ENCODE measurements at places on chromosomes 2 and 18.

- no peak for DNase-seq
These were observed 152.3 kb upstream of the MMADHC start for GRCh38 chr2:149739883-149740265.

DNA sequence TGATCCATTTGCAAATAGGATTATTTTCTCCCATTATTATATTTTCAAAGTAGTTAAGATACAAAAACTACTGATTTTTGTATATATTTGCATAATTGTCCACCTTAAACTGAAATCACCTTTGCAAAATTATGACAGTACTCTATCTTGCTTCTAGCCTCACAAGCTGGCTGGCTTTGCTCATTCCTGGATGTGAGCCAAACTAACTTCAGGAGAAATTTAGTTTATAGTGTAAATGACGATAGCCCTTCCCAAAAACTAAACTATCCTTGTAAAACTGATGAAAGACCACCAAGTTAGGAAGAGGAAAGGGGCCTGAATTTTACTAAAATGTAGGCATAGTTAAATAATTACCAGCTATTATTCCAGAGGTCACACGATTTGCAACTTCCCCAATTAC lies 87.3 kb downstream of the ADD2 start:
- no peak for DNase-seq

GRCh38 chr18:45680066-45680690 lies 43.8 kb upstream of the SLC14A1 start:
- DNase-seq, result no peak

GRCh38 chr18:44465381-44465841 lies 215.3 kb upstream of the SETBP1 start:
- DNase-seq, result no peak

GRCh38 chr2:186460465-186460864 lies 25.6 kb upstream of the ZC3H15 start:
- no peak for DNase-seq

- DNase-seq, result no peak
These were observed 23.4 kb downstream of the DNAH6 start for GRCh38 chr2:84539729-84540128.

GRCh38 chr2:15142069-15142689 lies 419.0 kb downstream of the NBAS start:
- DNase-seq, result peak; percentile 69

GRCh38 chr2:241811201-241811951 lies 2.4 kb downstream of the NEU4 start:
- DNase-seq, result no peak

GRCh38 chr2:226661789-226662545 lies 137.7 kb downstream of the IRS1 start:
- DNase-seq, result no peak

GRCh38 chr2:240456447-240457222 lies 21.2 kb downstream of the GPC1 start:
- no peak for DNase-seq

DNA sequence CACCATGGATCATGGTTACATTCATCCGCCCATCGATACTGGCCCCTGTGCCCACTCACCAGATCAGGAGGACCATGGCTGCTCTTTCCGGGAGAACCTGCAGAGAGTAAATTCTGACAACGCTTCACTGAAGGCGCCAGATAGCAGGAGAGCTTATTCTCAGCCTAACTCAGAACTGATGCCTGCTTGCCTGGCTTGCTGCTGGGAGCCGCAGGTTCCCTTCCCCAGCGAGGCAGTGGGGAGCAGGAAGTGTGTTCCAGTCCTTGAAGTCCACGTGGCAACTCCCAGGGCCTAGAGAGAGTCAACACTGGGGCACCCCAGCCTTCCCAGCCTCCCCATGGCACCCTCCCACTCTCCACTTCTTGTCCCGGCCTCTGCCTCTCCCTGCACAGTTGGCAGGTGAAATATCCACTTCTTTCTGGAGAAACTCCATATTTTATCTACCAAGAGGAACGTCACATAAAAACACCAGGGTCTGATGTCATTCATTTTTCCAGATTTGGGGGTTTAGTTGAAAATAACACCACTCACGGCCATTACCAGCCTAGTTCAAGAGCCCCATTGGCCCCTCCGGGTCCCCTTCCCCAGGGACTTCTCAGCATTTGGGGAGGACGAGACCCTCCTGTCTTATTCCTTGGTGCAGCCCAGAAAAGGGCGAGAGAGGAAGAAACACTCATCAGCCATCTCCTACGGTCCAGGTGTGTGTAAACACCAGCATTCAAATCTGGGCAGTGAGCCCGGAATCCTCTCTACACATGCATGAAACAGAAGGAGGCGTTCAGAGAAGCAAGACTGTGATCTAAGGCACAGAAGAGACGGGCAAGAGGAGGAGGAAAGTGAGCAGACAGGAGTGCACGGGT lies 3.5 kb upstream of the TUBB6 start:
- DNase-seq, result no peak

DNA sequence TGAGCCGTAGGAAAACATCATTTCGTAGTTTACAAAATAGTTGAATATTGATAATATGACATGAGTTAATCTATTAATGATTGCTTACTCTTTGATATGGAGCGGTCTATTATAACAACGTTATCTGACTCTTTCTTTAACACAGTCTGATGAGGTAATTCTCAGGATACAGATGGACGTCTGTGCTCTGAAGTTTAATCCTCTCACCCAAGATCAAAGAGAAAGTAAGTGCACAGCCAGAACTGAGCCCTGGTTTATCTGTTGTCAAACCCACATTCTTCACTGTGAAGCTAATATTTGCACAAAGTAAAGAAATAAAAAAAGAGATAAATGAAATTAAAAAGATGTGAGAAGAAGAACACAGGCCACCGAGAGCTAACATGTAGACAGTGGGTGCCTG lies 190.9 kb upstream of the COPS8 start:
- no peak for DNase-seq

DNA sequence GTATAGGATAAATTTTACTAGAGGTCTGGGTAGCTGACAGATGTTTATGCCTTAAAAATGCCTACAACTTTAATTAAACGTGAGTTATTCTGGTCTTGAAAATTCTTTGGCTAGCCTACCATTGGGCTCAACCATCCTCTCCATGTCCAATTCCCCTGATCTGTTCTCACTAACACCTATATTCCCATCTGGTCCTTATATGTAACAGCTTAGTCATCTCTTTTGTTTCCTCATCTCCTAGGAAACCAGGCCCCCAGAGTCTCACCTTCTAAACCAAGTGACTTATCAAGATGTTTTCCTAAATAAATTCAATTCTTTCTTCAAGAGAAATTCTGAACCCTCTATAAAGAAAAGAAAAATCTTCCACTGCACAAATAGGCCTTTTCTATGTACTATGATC lies 148.5 kb downstream of the TTC32 start:
- no peak for DNase-seq

DNA sequence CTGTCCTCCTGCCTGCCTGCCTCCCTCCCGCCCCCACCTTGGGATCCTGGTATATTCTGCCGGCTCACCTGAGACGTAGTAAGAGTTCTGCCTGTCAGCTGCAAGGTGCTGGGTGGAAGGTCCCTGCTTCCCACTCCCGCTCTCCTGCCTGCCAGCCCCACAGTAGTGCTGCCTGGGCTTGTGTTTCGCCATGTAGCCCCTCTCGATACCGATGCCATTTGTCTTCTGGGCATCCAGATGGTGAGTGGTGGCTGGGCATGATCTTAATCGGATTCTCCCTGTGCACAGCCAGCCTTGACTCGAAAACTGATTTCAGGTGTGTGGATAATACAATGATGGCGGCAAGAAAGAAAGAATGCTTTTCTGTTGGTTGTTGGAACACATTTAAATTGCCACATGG lies 184.9 kb downstream of the AGAP1 start:
- DNase-seq, result no peak

GRCh38 chr18:79934311-79935097 lies 16.9 kb downstream of the SLC66A2 start:
- DNase-seq, result no peak

DNA sequence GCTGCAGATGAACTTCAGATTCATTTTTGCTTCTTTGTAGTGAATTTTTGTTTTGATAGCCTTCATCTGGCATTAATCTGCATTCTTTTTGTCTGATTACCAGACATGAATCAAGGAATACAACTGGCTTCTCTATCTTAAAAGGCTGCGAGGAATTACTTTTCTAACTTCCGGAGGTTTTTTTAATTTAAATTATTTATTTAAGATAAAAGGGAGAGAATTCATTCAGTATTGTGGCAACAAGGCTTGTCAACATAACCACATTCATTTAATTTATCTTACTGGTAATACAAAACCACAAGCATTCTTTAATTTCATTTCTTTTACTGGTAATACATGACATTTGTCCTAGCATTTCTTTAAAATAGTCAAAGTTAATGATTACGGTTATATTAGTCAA lies 36.0 kb downstream of the CSRNP3 start:
- no peak for DNase-seq

DNA sequence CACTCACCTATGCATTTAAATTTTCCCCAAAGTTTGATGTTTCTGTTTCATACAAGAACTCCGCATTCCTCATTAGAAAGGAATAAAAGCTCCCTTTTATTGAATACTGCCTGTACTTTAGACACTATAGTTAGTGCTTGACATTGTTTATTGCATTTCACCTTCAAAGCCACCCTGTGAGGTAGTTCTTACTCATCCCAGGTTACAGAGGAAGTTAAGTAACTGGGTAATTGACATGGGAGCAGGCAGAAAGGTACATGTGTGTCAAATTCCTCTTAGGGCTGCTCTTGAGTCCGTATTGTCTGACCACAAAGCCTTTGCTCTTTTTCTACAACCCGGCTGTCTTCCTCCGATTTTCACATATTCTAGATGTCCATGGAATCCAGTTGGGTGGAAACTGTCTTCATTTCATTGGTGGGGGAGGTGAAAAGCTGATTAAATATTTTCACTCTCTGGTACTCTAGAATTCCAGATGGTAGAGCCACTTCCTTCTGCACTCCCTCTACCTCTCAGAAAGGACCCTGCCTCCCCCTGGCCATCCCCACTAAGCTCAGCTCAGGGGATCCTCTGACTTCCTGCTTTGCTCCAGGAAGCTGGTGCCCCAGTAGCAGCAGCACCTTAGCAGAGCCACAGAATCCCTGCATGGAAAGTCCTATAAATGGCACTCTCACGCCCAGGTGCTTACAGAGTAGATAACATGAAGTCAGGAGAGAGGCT lies 319.2 kb downstream of the LRATD1 start:
- no peak for DNase-seq

DNA sequence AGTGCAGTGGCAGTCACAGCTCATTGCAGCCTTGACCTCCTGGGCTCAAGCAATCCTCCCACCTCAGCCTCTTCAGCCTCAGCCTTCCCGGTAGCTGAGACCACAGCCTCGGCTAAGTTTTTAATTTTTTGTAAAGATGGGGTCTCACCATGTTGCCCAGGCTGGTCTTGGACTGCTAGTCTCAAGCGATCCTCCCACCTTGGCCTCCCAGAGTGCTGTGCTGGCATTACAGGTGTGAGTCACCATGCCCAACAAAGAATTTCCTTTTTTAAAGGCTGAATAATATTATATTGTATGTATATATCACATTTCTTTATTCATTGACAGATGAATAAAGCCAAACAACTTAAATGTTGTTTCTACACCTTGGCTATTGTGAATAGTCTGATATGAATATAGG lies 42.5 kb downstream of the MOB4 start:
- DNase-seq, result no peak

- DNase-seq, result no peak
These were observed 68.4 kb upstream of the PPP1CB start for GRCh38 chr2:28683100-28683706.

GRCh38 chr18:3481696-3482210 lies 31.8 kb downstream of the TGIF1 start:
- no peak for DNase-seq

DNA sequence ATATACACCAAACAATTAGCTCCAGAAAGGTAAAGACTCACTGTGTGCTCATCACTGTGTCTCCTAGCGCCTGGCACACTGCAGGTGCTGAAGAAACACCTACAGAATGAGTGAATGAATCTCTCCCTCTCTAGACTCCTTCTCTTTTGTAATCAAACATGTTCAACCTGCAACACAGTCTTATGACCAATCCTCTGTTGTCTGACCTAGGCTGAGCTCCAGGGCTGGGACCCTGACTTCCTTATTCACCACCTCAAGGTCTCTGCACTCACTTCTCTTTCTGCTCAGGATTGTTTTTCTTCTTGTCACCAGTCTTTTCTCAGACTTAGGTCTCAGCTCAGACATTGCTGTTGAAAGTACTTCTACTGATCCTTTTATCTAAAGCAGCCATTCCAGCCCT lies 9.8 kb downstream of the CKAP2L start:
- DNase-seq, result no peak

- DNase-seq, result no peak
These were observed 192.6 kb upstream of the TWIST2 start for GRCh38 chr2:238655198-238655860.

GRCh38 chr18:67080601-67081000 lies 435.9 kb downstream of the DSEL start:
- no peak for DNase-seq

DNA sequence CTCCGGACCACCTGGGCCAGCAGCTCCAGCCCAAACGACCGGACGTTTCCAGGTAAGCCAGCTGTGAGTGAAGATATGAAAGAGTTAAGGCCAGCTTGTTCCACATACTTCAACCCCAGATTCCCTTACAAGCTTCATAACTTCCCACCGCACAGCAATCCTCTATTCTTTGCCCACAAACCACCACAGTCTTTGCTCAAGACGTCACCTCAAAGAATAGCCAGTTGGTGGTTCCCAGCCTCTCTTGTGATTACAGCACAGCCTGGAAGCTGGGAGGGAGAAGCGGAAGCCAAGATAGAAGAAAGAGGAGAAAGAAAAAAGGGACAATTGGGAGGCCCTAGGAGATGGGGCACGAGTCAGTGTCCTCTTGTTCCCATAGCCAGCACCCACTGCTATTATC lies 70.6 kb downstream of the NRP2 start:
- DNase-seq, result no peak

GRCh38 chr2:8822218-8822617 lies 15.2 kb downstream of the KIDINS220 start:
- DNase-seq, result no peak

DNA sequence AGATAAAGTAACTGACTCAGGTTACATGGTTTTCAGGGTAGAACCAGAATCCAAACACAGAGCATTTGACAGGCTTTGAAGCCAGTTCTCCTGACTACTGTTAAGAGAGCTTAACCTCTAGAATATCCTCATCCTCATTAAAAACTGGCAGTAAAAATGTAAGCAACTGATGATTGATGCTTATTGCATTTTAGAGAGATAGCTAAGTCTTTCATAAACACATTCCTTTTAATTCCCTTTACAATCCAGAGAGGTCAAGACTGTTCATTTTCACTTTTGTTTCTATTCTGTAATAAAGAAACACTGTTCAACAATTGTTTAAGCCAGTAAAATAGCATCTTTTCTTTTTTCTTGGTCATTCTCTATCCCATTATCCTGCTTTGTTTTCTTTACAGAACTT lies 53.9 kb upstream of the RAB27B start:
- no peak for DNase-seq

Measured in stimulated activated CD8-positive, alpha-beta memory T cell treated with anti-CD3 and anti-CD28 coated beads, Interleukin-15, amount 100 ng/mL, for 48 hours (primary cell).